ENCODE measurements at places on chromosomes 5 and 9.

- no peak for DNase-seq
Observed at GRCh38 chr5:148085977-148086705, 22.4 kb downstream of the SPINK5 start.

GRCh38 chr9:89597711-89598362, 7.0 kb upstream of the GADD45G start:
- peak; percentile 55 for DNase-seq

DNA sequence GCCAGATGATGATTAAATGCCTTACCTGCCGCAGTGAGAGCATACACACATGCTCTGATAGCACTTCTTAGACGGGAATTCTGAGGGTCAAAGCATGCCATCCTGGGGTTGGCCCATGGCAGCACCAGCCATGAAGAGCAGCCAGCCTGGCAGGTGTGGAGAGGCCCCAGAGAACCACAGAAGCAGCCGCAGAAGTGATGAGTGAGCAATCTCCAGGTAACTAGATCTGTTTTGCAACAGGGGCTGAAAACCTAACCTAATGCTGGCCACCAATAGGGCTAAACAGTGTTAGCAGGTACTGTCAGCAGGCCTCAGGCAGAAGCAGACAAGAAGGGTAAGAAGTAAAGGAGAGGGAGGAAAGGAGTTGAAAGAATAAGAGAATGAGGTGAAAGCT, 33.5 kb upstream of the HOMER1 start:
- DNase-seq, result no peak

DNA sequence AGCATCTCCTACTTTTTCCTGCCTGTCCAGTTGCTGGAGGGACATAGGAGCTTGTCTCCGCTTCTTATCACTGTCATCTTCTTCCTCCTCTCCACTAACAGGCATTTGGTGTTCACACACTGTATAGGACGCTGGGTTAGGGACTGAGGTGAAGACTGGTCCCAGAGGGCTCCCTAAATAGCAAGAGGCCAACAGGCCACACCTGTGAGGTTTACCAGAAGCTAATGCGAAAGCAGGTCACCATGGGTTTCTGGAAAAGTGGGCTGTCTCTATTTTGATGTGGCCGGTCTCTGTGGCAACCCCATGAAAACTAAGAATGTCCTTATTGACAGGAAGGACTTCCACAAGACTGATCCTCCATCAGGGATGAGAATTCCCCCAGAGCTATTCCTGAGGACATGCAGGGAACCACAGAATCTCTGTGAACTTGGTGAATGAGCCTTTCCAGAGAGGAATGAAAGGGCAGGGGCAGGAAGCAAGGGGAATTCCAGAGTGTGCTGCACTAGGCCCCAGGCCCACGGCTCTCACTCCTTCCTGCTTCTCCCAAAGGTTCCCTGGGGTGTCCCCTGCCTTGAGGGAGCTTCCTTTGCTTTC, 61.7 kb downstream of the DAP start:
- DNase-seq, result no peak

DNA sequence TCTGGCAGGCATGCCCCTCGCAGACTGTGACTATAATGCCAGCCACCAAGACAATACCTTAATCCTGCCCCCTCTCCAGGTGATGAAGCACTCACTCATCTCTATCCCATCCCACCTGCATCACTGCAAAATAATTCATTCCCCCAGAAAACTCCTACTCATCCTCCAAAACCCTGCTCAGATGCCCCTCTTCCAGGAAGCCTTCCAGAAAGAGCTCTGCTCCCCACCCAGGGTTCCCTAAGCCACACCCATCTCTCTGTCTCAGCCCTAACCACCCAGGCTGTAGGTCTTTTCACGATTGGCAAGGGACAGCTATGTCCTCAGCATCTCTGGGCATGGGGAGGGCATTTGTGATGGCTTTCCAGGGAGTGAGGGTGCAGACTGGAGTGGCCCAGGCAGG, 17.2 kb downstream of the NR5A1 start:
- DNase-seq, result no peak

DNA sequence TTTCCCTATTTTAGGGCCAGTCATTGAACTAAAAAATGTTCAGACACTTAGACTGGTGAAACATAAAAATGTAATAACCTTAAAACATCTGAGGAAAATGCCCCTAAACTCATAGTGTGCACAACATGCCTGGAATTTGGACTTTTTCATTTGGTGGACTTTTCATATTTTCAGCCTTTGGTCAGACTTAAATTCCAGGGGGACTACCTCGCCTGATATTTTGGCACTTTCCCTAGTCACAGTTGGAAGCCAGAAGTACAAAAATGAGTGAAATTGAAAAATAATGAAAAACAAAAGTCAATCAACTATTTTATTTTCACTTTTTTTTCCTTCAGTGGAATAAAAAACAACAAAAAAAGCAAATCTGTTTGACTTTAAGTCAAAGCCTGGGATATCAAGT, 256.2 kb downstream of the ACTL7B start:
- no peak for DNase-seq

GRCh38 chr9:100670719-100671118, 92.8 kb downstream of the CAVIN4 start:
- no peak for DNase-seq

- DNase-seq, result no peak
Observed at GRCh38 chr5:57094753-57095683, 78.8 kb upstream of the GPBP1 start.

- DNase-seq, result no peak
Observed at GRCh38 chr5:172579403-172579990, 61.6 kb upstream of the NEURL1B start.

DNA sequence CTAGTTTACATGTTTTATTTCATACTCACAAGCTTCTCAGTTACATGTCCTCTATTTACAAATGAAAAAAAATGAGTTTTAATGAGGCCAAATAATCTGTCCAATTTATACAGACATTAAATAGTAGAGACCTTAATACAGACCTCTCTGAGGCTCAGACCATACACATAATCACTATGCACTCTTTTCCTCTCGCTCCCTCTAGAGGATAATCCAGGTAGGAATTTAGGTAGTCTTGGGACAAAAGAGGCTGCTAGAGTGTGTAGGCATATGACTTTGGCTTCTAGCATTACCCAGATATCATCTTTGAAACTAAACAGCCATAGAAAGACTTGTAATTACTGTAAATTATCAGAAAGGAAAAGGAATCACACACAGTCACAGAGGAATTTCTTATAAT, 444.7 kb downstream of the HINT1 start:
- DNase-seq, result peak; percentile 22

DNA sequence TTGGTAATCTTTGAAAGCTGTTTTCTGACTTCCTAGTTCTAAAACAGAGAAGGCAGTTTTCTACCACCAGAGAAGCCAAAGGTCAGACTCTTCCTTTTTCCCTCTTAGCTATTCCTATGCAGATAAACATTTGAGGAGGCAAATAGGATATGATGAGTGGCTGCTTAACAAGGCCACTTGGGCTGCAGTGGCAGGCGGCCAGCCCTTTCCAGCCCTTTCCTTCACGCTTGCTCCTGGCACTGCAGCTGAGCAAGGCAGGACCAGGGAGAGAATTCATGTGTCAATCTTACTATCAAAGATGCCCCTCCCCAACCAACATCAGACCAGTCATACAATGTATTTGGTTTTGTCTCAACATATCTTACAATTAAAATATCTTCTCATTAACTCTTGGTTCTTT, 36.8 kb upstream of the RNF38 start:
- DNase-seq, result no peak

GRCh38 chr9:99807276-99807852, 14.3 kb upstream of the NR4A3 start:
- peak; percentile 58 for DNase-seq

DNA sequence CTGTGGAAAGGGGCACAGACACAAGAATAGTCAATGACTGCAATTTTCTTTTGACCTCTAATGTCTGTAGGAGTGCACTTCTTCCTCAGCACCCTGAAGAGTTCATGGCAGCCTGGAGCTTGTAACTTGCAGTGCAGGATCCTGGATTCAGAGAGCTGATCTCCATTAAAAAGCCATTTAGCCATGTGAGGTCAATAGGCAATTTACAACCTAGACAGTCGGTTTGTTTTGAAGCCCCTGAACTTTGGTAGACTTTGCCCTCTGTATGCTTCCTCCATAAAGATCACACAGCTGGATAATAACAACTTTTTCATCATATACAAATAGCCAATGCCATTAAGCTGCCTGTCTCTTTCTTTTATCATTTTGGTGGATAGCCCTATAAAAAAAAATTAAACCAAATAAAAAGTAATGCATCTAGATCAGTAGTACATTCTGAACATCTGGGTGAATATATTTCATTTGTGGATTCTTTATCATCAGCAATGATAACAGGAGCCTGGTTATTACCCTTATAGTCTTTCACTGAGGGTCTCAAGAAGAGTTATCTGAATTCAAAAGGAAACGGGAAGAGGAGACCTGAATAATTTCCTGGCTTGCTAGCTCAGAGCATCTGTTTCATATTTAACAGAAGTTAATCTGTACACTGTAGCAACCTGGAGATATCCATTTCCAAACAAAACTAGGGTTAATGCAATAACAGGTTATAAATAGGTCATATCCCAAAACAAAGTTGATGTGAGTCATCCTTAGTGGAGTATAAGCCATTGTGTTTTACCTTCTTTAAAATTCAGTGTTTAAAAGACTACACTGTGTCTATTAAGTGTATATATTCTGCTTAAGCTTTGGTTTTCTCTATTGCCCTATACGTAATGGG, 193.8 kb upstream of the ACTBL2 start:
- DNase-seq, result no peak

- peak; percentile 16 for DNase-seq
Observed at GRCh38 chr5:15995341-15996052, 184.1 kb downstream of the MARCHF11 start.

DNA sequence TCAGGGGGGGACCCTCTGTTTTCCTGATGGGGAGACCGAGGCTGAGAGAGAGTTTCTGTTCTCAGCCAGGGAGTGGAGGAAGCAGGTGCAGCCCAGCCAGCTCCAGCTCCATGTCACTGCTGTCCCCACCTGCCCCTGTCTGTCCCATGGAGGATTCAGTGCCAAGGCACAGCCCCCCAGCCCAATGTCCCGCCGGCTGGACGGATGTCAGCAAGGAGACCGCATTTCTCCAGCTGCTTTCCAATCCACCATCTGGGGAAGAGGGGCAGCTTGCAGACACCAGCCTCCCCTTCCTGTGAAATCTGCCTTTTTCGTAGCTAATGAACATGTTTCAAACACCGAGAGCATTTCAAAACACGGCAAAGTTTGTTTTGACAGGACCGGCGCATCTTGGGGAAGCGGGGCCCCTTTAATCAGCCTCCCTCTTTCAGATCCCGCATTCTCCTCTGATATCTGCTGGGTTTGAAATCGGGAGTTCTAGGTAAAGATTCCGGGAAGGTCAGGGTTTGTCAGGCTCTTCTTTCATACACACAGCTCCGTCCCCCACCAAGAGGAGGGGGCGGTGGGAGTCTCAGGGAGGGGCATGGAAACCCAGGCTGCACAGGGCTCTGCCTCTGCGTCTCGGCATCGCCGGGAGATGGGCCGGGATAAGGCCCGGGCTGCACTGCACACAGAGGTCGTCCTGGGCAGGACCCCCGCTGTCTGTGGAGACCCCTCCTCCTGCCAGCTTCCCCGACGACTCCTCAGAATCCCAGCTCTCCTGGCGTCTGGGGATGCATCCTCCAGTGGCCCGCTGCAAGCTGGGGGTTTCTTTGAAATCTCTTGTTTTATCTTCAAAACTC, 74.8 kb downstream of the NEK6 start:
- DNase-seq, result no peak

DNA sequence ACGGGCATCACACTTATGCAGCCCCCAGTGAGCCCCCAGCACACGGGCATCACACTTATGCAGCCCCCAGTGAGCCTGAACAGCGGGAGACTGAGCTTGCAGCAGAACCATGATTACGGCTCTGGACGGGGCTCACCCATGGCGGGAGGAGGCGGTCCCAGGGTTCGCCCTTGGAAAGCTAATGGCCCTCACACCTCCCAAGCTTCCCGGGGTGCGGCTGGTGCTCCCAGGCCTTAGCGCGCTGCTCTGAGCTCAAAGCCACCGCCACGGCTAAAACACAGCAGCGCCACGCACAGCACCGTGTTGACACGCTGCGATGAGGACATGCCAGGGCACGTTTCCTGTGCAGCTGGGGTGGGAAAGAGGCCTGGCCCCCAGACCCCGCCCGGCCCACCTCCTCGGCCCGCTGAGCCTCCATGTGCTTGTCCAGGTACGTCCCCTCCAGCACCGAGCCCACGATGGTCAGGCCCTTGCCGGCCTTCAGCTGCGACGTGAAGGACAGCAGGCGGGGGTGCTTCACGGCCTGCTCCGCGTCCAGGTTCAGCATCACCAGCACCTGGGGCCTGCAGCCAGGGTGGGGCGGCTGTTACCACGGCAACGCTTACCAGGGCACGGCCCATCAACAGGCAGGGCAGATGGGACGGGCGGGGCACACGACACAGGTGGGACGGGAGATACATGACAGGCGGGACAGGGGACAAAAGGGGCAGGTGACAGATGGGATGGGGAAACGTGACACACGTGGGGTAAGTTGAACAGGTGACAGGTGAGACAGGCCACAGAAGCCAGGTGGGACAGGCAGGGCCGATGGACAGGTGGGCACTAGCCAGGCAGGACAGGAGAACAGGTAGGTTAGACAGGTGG, 38.4 kb downstream of the SLC12A7 start:
- DNase-seq, result no peak

DNA sequence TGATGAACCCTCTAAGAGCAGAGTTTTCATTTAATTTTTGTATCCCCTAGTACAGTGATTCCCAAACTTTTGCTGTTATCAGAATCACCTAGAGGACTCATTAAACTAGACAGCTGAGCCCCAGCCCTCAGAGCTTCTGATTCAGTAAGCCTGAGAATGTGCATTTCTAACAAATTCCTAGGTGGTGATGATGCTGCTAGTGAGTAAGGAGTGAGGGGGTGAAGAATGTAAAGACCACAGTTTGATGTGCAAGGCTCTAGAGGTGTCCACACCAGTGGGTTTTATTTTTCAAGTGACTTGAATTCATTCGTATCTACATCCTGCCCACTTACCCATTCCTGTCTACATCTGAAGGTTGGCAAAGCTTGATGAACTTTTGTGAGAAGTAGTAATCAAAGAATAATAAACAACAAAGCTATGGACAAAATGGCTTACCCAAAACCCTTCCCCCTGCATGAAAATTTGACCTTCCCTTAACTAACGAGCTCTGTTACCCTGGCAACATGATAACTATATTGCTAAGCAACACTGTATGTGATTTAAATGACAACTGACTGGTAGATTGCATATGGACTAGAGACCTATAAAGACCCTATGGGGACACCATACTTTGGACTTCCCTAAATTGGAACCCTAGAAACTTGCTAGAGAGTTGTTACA, 35.2 kb downstream of the DTWD2 start:
- DNase-seq, result no peak

- DNase-seq, result peak; percentile 35
Observed at GRCh38 chr9:129225815-129226214, 47.8 kb upstream of the IER5L start.

GRCh38 chr9:3951161-3951665, 348.7 kb downstream of the GLIS3 start:
- no peak for DNase-seq
